T-helper 17 cell (primary cell): ENCODE measurements at places on chromosomes 11 and 22. TPM values are rescaled to one million over a fixed set of nuclear protein-coding genes. Genes with fewer than 3 reads are reported as not detected.

Gene PLA2G6
- 72.2 TPM for total RNA-seq

Gene MAJIN
- total RNA-seq, result not detected

Gene OR52I1
- total RNA-seq, result not detected

Gene OOSP2
- total RNA-seq, result not detected

Gene OR51I1
- not detected for total RNA-seq

Gene PTPRCAP
- 170 TPM for total RNA-seq

Gene SEPTIN3
- not detected for total RNA-seq

Gene LMF2
- 110 TPM for total RNA-seq

Gene SYCE3
- not detected for total RNA-seq

Gene CEP126
- 2.6 TPM for total RNA-seq

Gene SSTR3
- total RNA-seq, result 0.37 TPM

Gene INCENP
- 22.3 TPM for total RNA-seq

Gene KDM4F
- not detected for total RNA-seq

Gene ANO3
- total RNA-seq, result not detected

Gene C11orf42
- not detected for total RNA-seq

Gene TRIM49
- total RNA-seq, result not detected

Gene OR51B5
- total RNA-seq, result not detected

Gene ACTN3
- not detected for total RNA-seq

Gene ANO5
- 0.05 TPM for total RNA-seq

Gene CHORDC1
- total RNA-seq, result 96.0 TPM

Gene TBX10
- not detected for total RNA-seq

Gene ACR
- not detected for total RNA-seq

Gene PRPF19
- total RNA-seq, result 87.5 TPM

Gene WNT7B
- not detected for total RNA-seq

Gene MUC5B
- not detected for total RNA-seq

Gene CABP4
- total RNA-seq, result 7.5 TPM

Gene PRR5
- total RNA-seq, result 52.2 TPM

Gene CEND1
- total RNA-seq, result 0.63 TPM

Gene KRTAP5-1
- not detected for total RNA-seq

Gene NAALADL1
- 16.0 TPM for total RNA-seq

Gene MCHR1
- total RNA-seq, result not detected

Gene RBM4
- 205 TPM for total RNA-seq

Gene MYOD1
- not detected for total RNA-seq

Gene SLC29A2
- 5.4 TPM for total RNA-seq

Gene PRAME
- total RNA-seq, result not detected

Gene ZBTB16
- 20.7 TPM for total RNA-seq

Gene OR52I2
- not detected for total RNA-seq

Gene FBLN1
- 0.90 TPM for total RNA-seq

Gene SERPING1
- total RNA-seq, result 0.57 TPM

Gene CRACR2B
- total RNA-seq, result 0.47 TPM

Gene OPCML
- total RNA-seq, result not detected

Gene GLYATL2
- total RNA-seq, result not detected

Gene SYT7
- not detected for total RNA-seq

Gene ANO1
- 0.34 TPM for total RNA-seq

Gene BEST1
- total RNA-seq, result 0.26 TPM

Gene JAML
- total RNA-seq, result 79.9 TPM

Gene SLC25A18
- total RNA-seq, result not detected

Gene OR52B6
- total RNA-seq, result not detected
